ENCODE measurements at places on chromosomes 6 and 20.

DNA sequence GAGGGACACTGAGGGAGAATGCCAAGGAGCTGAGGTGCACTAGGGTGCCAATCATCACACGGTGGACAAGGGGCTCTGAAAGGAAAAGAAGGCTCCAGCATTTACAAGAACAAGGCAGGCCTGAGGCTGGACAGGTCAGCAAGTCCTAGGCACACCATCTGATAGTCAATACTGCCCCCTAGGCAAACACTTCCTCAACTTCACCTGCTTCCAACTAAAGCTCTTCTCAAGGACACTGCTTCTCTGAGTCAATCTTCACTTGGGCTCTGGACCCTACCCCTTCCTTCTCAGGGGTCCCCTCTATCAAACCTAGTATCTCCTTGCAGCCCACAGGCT is 37.7 kb upstream of the SLC4A11 start:
- DNase-seq: peak; percentile 1

DNA sequence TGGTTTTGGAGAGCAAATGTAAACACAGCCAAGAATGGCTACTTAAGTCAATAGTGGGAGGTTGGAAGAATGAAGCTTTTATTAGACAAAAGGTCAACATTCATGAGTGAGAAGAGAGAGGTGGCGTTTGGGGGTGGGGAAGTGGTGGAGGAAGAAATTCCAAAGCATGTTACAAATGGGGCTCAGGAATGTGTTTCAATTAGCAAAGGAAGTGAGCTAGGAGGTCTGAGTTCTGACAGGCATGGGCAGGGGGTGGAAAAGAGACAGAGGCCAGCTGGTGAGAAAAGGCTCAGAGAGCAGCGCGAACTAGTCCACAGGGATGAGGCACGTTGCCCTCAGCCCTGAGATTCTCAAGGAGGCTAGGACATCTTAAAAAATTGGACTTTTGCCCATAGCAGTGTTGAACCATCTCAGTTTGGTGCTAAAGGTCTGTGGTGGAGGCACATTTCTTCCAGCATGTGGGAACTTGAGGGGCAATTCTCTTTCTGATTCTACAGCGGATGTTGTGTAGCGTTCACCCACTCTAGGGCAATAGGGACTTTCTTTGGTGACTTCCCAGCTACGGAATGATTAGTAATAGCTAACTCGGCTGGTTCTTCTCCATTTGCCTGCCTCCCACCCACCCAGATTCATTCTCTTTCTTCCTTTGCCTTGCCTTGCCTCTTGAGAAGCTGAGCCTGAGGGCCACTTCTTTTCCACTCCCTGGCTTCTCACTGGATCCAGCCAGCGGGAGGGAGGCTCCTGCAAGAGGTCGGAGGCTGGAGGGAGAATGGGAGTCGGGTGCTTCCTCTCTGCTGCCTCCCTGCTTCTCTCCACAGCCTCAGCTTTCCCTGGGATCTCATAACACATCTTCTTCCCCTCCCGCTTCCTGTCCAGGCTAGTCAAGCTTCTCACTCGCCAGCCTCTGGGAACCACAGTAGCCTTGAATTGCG is 45.1 kb upstream of the NEDD9 start:
- DNase-seq: no peak

- DNase-seq: no peak
Observed at GRCh38 chr20:34891166-34892062, 15.0 kb downstream of the ACSS2 start.

DNA sequence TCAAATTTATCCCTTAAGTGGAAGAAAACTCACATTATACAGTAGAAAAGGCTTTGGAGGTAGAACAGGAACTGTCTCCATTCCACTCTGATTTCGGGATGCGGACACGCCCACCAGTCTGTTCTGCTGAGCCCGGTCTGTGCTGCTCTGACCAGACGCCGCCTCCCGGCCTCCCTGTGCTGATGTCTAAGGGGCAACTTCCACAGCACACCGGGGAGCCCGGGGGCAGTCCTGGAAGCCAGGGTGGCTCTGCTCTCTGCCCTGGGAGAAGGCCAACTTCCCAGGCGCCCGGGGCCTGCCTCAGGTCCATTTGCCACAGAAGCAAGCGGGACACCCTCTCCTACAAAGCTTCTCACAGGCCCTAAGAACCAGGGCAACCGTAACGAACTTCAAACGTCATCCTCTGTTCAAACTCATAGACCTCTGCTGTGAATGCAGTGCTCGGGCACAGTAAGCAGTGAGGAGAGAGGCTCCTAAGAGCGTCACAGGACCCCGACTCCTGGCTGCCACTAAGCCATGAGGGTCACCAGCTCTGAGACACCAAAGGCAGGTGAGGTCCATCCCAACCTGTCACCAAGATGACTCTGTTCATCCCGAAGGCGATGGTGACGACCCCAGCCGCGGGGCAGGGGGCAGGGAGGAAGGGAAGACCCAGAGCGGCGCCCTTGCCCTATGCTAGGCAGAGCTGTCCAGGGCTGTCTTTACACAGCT is 5.6 kb downstream of the TAF4 start:
- DNase-seq: no peak

DNA sequence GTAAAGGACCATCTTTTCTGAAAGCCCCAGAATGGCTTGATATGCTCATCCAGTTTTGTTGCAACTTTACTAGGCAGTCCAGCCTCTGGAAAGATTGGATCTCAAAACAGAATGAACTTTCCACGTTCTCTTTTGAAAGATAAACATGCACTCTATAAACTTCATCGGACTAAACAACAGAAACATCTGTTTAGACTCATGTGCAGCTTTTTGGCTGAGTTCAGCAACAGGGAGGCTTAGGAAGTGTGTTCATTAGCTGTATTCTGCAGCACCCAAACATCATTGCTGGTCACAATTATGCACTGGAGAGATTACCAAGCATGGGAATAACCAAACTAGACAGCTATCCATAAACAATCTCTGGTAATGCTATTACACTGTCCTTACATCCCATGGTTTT is 180.5 kb downstream of the TENT5A start:
- DNase-seq: no peak

DNA sequence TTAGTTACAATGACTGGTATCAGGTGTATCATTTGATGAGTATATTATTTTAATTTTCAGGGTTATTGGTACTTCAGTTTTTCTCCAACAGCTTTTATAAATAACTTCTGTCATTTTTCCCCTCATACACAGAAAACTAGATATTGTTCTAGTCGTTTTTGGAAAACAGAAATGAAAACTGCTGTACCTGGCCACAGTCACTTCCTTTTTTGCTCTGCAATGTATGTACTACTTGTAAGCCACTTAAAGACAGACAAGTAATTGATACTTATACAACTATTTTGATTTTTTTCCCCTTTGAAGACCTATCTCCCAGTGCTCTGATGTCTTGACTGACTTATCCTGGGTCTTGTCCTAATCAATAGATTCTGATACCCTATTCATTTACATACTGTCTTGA is 218.6 kb upstream of the RUNX2 start:
- DNase-seq: no peak

DNA sequence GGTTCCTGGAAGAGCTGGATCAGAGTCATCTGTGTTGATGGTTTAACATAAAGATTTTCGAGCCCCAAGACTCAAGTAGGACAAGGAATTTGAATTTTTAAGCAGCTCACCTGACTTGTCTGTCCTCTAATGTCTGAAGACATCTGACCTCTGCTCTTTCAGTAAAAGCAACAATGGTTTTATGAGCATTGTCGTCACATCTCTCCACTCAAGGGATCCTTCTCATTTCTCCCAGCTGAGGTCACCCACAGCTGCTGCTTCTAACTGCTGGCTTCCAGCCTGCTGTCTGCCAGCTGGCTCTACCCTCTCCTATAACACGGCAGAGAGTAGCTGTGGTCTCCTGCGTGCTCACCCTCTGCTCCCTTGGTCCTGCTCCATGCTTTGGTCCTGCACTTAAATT is 24.7 kb upstream of the HDAC2 start:
- DNase-seq: peak; percentile 91

GRCh38 chr20:59325142-59325523 is 24.7 kb downstream of the EDN3 start:
- no peak for DNase-seq

- DNase-seq: no peak
Observed at GRCh38 chr6:151098166-151098565, 141.6 kb upstream of the AKAP12 start.

DNA sequence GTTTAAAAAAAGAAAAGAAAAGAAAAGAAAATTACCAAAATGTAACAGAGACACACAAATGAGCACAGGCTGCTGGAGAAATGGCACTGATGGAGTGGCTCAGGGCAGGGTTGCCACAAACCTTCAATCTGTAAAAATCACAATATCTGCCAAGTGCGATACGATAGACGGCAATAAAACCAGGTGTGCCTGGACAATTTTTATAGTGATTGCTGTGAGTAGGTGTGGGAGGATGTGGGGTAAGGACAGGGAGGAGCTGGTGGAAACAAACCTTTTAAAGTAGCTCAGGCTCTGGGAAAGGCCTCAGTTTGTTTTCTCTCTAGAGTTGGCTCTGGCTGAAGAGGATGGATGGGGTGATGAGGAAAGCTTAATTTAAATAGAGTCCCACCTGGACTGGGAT is 592.7 kb upstream of the AGPAT4 start:
- no peak for DNase-seq

DNA sequence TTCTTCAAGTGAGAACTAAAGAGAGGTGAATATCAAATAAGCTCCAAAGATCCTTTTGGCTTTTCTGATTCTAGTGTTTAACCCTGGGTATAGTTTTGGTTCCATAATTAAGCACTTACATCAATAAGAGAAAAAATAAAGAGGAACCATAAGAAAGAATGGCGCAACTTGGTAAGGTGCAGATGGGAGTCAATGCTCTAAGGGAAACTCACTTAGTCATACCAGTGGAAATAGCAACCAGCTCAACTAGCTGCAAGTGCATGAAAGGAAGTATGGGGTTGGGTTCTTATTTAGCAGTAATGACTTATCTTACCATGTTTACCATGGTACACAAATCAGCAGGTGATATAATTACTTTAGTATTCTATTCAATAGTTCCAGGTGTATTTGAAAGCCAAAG is 296.5 kb upstream of the RUNX2 start:
- no peak for DNase-seq

DNA sequence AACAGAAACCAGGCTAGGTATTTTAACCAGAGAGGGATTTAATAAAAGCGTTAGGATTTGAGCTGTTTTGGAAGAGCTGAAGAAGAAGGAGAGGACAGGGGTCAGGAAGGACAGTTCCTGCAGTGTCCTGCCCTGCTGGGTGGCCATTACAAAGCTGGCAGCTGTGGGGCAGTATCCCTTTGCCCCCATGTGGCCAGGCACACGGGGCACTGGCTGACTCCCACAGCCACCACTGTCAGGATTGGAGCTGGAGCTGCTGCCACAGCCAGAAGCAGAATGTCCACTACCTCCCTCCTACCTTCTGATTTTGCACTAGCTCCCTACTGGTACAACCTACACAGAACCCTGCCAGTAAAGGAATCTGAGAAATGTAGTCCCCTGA is 46.5 kb downstream of the SLC22A3 start:
- DNase-seq: no peak

- no peak for DNase-seq
Observed at GRCh38 chr6:119446115-119446554, 96.6 kb upstream of the MAN1A1 start.

DNA sequence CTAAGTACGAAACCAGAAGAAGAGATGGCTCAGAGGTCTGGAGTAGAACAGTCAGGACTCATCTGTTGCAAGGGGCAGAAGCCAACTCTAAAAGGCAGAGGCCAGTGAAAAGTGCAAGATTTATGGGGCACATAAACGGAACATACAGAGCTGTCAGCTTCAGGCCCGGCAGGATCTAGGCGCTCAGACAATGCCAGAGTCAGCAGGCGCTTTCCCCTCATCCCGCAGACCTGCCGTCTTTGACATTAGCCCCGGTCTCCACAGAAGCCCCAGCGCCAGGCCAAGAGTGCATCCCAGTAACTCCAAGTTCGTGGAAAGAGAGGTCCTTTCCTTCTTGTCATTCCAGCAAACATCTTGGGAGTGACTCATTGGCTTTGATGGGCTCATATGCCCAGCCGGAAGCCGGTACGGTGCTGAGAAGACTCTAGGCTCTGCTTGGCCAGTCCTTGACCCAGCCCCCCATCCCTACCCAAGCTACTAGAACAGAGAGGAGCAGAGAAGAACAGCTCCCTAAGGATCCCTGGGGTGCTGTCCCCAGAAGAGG is 260.9 kb downstream of the TAF4 start:
- no peak for DNase-seq

- DNase-seq: no peak
Observed at GRCh38 chr20:36548006-36548315, 6.6 kb downstream of the MYL9 start.

- no peak for DNase-seq
Observed at GRCh38 chr20:44223721-44224120, 13.2 kb upstream of the OSER1 start.
